ENCODE measurements at places on chromosomes 7 and 10. TPM values are rescaled to one million over a fixed set of nuclear protein-coding genes. Genes with fewer than 3 reads are reported as not detected.

GRCh38 chr10:124736491-124737136, 7.6 kb downstream of the FAM53B start:
- no peak overlapping the region for H3K27ac ChIP-seq
- DNase-seq = peak; percentile 82
- H3K4me3 ChIP-seq = no peak overlapping the region
- peaks cover 22% of the 10 kb centered on the region for H3K4me1 ChIP-seq

- no peaks in the 10 kb centered on the region for H3K36me3 ChIP-seq
- no peak overlapping the region for H3K4me3 ChIP-seq
- peaks cover 8% of the 10 kb centered on the region for H3K4me1 ChIP-seq
- peak; percentile 91 for DNase-seq
- H3K27ac ChIP-seq = no peak overlapping the region
- H3K27me3 ChIP-seq = no peaks in the 10 kb centered on the region
These were observed 53.0 kb upstream of the SEMA3A start for GRCh38 chr7:84247591-84247990.

DNA sequence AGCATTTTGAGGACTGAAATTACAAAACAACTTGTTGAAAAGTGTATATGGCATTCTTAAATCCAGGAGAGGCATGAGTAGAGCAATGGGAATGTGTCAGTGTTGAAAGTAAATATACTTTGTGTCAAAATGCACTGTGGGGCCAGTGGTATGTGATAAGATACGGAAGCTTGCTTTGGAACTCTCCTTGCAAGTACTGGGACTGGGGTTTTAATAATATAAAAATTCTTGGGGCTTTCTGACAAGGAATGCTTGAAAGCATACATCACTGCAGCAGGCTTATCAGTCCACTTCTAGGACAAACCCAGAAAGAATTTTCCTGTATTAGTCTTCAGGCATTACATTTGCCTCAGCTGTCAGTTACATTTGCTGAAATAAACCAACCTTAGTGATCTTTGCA, 472.8 kb upstream of the FZD8 start:
- H3K27me3 ChIP-seq = no peaks in the 10 kb centered on the region
- H3K4me1 ChIP-seq = peaks cover 7% of the 10 kb centered on the region
- H3K4me3 ChIP-seq = no peak overlapping the region
- peak; percentile 84 for DNase-seq
- no peak overlapping the region for H3K27ac ChIP-seq
- no peaks in the 10 kb centered on the region for H3K36me3 ChIP-seq

Gene CASD1
- total RNA-seq = 4.5 TPM

DNA sequence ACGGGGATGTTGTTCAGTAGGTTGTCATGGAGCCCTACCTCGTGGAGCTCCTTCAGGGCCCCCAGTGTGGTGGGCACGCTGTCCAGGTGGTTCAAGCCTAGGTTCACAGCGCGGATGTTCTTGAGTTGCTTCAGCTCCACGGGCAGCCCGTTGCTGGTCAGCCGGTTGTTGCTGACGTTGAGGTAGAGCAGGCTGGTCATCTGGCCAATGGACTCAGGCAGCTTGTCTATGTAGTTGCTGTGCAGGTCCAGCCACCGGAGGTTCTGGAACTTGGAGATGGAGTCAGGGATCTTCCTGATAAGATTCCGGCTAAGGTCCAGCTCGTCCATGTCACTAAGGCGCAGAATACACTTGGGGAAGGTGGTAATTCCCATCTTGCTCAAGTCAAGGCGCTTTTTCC, 26.0 kb downstream of the LRRC18 start:
- H3K27me3 ChIP-seq = peaks cover 9% of the 10 kb centered on the region
- no peak overlapping the region for H3K4me3 ChIP-seq
- H3K27ac ChIP-seq = no peak overlapping the region
- no peak for DNase-seq

GRCh38 chr10:44343843-44344242, 41.1 kb downstream of the CXCL12 start:
- no peak for DNase-seq
- H3K36me3 ChIP-seq = no peaks in the 10 kb centered on the region
- peaks cover 24% of the 10 kb centered on the region for H3K27me3 ChIP-seq

Gene CXCL12
- total RNA-seq = 15.8 TPM

GRCh38 chr10:114801411-114801813, 20.2 kb upstream of the FHIP2A start:
- DNase-seq = no peak
- no peaks in the 10 kb centered on the region for H3K27me3 ChIP-seq
- peaks cover 2% of the 10 kb centered on the region for H3K4me1 ChIP-seq

- H3K27ac ChIP-seq = no peak overlapping the region
- DNase-seq = peak; percentile 75
- H3K4me3 ChIP-seq = no peak overlapping the region
- H3K27me3 ChIP-seq = no peaks in the 10 kb centered on the region
- H3K4me1 ChIP-seq = no peaks in the 10 kb centered on the region
These were observed 429.0 kb downstream of the ETV1 start for GRCh38 chr7:13560441-13560840.

DNA sequence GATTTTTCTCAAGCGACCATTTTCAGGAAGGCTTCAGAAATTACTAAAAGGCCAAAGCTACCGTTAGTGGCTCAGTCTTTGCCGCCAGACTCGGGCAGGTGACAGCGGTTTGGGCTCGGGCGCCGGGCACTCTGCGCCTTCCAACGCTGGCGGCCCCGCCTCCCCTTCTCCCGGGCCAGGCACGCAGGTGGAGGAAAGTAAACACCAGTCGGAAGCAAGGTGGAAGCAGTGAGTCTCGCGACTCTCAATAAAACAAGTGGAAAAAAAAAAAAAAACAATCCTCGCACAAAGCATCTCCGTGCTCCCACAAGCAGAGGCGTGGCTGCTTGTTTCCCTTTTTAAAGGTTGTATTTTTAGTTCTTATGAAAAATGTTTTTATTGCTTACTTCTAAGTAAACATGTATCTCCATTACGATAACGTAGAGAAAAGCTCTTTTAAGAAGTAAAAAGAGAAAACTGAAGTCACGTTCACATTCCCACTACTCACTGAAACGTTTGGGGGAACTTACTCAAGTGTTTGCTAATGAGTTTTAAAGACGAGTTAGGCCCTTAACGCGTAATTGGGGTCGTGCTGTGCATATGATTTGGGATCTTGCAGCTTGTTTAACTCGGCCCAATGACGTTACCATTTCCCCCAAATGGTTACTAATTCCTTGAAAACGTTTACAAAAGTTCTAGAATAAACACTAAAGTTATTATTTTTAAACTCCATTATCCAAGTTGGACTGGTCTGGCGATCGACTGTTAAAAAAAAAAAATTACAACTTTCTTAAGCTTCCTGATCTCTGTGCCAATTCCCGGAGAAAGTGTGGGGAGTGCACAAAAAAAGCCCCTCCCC, 864 bp downstream of the CDCA7L start:
- H3K4me1 ChIP-seq = peaks cover 3% of the 10 kb centered on the region
- no peaks in the 10 kb centered on the region for H3K36me3 ChIP-seq
- peak overlapping the region; percentile 81 for H3K4me3 ChIP-seq
- H3K27ac ChIP-seq = peak overlapping the region; percentile 34

Gene CLDN12
- total RNA-seq = 46.4 TPM

- no peaks in the 10 kb centered on the region for H3K27me3 ChIP-seq
- H3K4me1 ChIP-seq = peaks cover 28% of the 10 kb centered on the region
- H3K36me3 ChIP-seq = no peaks in the 10 kb centered on the region
- peak overlapping the region; percentile 82 for H3K27ac ChIP-seq
- H3K4me3 ChIP-seq = no peak overlapping the region
These were observed 31.8 kb downstream of the GPRIN2 start for GRCh38 chr10:46524472-46525176.

Gene RALA
- 15.8 TPM for total RNA-seq

GRCh38 chr10:118758449-118758848, 3.7 kb upstream of the CACUL1 start:
- peaks cover 4% of the 10 kb centered on the region for H3K27me3 ChIP-seq
- H3K27ac ChIP-seq = no peak overlapping the region

Gene DNA2
- 10.0 TPM for total RNA-seq

Gene EN2
- not detected for total RNA-seq

Gene CHAT
- not detected for total RNA-seq

DNA sequence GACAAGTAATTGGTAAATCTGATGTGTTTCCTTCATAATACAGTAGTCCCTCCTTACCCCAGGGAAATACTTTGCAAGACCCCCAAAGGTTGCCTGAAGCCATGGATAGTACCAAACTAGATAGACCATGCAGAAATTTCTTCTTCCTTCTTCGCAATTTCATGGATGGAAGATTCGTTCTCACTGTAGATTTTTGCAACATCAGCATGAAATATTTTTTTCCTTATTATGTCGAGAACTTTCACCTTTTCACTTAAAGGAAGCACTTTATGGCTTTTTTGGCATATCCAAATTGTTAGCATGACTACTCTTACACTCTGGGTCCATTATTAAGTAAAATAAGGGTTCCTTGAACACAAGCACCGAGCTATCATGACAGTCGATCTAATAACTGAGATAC, 333.2 kb downstream of the LHFPL3 start:
- H3K27me3 ChIP-seq = no peaks in the 10 kb centered on the region
- H3K36me3 ChIP-seq = no peaks in the 10 kb centered on the region
- H3K27ac ChIP-seq = no peak overlapping the region
- no peaks in the 10 kb centered on the region for H3K4me1 ChIP-seq
- no peak overlapping the region for H3K4me3 ChIP-seq

Gene ERVW-1
- total RNA-seq = not detected

DNA sequence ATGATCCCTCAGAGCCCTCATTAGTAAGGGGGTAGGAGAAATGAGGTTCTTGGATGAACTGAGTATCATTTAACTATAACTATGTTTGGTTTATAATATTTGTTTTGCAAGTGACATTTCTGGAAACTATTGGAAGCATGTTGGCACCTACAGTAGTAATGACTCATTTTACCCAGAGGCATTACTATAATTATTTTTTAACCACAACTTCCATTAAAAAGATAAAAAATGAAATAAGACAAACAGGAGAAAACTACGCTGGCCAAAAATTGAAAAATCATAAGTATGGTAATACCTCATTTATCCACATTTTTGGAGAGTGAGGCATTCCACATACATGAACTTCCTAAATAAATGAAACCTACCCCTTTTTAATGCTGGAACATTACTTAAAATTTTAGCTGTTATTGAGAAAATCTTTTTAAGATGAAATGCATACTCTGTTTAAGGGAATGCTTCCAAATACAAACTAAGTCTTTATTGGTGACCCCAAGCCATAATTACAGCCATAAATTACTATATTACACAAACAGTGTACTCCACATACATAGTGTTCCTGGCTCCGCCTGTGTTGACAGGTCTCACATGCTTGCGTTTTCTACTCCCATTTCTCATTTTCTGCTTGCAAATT, 84.6 kb upstream of the CAPZA2 start:
- peaks cover 3% of the 10 kb centered on the region for H3K36me3 ChIP-seq
- H3K4me3 ChIP-seq = no peak overlapping the region
- no peak overlapping the region for H3K27ac ChIP-seq
- peak; percentile 71 for DNase-seq
- peaks cover 33% of the 10 kb centered on the region for H3K4me1 ChIP-seq
- H3K27me3 ChIP-seq = no peaks in the 10 kb centered on the region

Gene AKR1C4
- not detected for total RNA-seq

Gene RARRES2
- total RNA-seq = not detected

- peaks cover 31% of the 10 kb centered on the region for H3K27me3 ChIP-seq
- H3K4me3 ChIP-seq = no peak overlapping the region
- peaks cover 5% of the 10 kb centered on the region for H3K4me1 ChIP-seq
- H3K27ac ChIP-seq = no peak overlapping the region
These were observed 3.2 kb upstream of the ATOH7 start for GRCh38 chr10:68235111-68235510.

GRCh38 chr7:112520787-112521186, 40.0 kb downstream of the LSMEM1 start:
- H3K27ac ChIP-seq = no peak overlapping the region
- DNase-seq = no peak
- H3K4me1 ChIP-seq = no peaks in the 10 kb centered on the region
- H3K27me3 ChIP-seq = peaks cover 20% of the 10 kb centered on the region
- no peak overlapping the region for H3K4me3 ChIP-seq

GRCh38 chr7:130363026-130363847, 17.1 kb upstream of the CPA1 start:
- no peak overlapping the region for H3K4me3 ChIP-seq
- peaks cover 27% of the 10 kb centered on the region for H3K4me1 ChIP-seq
- DNase-seq = peak; percentile 99

Gene CFAP69
- 0.72 TPM for total RNA-seq

GRCh38 chr10:19970256-19970655, 154.0 kb downstream of the PLXDC2 start:
- DNase-seq = no peak
- H3K4me3 ChIP-seq = no peak overlapping the region
- no peak overlapping the region for H3K27ac ChIP-seq
- no peaks in the 10 kb centered on the region for H3K27me3 ChIP-seq
- no peaks in the 10 kb centered on the region for H3K36me3 ChIP-seq

GRCh38 chr7:112160771-112161150, 45.4 kb downstream of the DOCK4 start:
- no peaks in the 10 kb centered on the region for H3K36me3 ChIP-seq
- no peak overlapping the region for H3K4me3 ChIP-seq
- DNase-seq = no peak
- no peak overlapping the region for H3K27ac ChIP-seq
- H3K27me3 ChIP-seq = no peaks in the 10 kb centered on the region

Gene TACC2
- 2.9 TPM for total RNA-seq

DNA sequence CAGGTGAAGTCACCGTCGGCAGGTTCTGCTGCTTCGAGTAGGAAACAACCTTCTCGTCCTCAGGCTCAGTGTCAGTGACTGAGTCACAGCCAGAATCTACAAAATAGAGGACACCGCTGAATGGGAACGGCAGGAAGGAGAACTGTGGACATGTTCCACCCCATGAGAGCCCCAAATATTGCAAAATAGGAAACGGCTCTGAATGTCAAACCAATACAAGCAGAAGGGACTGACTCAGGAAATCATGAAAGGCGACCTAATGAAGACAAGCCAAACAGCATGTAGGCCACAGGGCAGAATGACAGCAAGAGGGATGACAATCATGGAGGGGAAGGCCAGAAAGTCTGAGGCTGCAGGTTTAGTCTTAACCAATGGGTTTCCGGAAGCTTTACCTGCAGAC, 63.5 kb downstream of the PIK3AP1 start:
- H3K27me3 ChIP-seq = peaks cover 3% of the 10 kb centered on the region
- no peaks in the 10 kb centered on the region for H3K4me1 ChIP-seq
- H3K36me3 ChIP-seq = no peaks in the 10 kb centered on the region

Gene OPN1SW
- total RNA-seq = not detected

DNA sequence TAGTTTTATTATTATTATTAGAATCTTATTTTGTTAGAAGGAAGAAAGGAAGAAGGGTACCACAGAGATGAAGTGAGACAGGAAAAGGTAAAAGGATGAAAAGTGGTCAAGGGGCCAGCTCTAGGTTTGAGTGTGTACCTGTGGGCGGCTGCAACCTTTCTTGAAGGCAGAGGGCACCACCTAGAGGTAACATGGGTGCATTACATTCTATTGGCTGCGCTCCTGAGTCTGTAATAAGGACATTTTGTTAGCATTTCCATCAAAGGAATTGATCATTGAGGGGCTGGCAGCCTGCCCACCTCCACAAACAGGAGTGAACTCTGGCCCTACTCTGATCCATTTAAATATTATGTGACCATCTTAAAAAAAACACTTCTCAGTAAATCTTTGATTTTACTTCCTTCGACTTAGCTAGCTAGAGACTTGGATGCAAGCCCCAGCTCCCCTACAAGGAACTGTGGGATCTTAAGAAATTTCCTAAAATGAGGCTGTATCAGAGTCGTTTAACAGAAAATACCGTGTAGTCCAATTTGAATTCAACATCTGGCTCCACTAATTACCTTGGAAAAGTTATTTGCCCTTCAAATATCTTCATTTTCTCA, 610.4 kb downstream of the IPMK start:
- no peaks in the 10 kb centered on the region for H3K36me3 ChIP-seq
- H3K4me1 ChIP-seq = no peaks in the 10 kb centered on the region
- no peak overlapping the region for H3K27ac ChIP-seq
- no peak overlapping the region for H3K4me3 ChIP-seq
- H3K27me3 ChIP-seq = no peaks in the 10 kb centered on the region

Measured in IMR-90 (cell line).